ENCODE measurements at places on chromosomes 12 and 14. TPM values are rescaled to one million over a fixed set of nuclear protein-coding genes. Genes with fewer than 3 reads are reported as not detected.

Gene DTX3
- total RNA-seq = 15.9 TPM

Gene PLA2G1B
- not detected for total RNA-seq

Gene RNASE4
- total RNA-seq = 8.5 TPM

Gene LYZ
- total RNA-seq = not detected

Gene KRT6C
- not detected for total RNA-seq

Gene CBLN3
- 3.4 TPM for total RNA-seq

Gene TMEM52B
- not detected for total RNA-seq

Gene RNASE1
- total RNA-seq = 0.51 TPM

Gene KRT1
- not detected for total RNA-seq

Gene LLPH
- total RNA-seq = 11.2 TPM

Gene LBHD2
- not detected for total RNA-seq

Gene PRH2
- total RNA-seq = not detected

Gene ACOT2
- total RNA-seq = 39.0 TPM

Gene SERPINA12
- total RNA-seq = not detected

Gene PPP4R4
- not detected for total RNA-seq

Gene TMEM132C
- not detected for total RNA-seq

Gene ARHGEF40
- 2.7 TPM for total RNA-seq

Gene NOVA1
- total RNA-seq = 3.1 TPM

Gene SCAF11
- total RNA-seq = 92.0 TPM

Gene GUCY2C
- total RNA-seq = not detected

Gene SPRING1
- total RNA-seq = 33.4 TPM

Gene KSR2
- total RNA-seq = 2.8 TPM

Gene FOXM1
- total RNA-seq = 88.6 TPM

Gene KRT6A
- total RNA-seq = 61.2 TPM

Gene EIF2S3B
- total RNA-seq = 0.63 TPM

Gene ADSS1
- total RNA-seq = 7.9 TPM

Gene LRRC10
- not detected for total RNA-seq

Gene RNF212B
- not detected for total RNA-seq

Gene DAO
- total RNA-seq = not detected

Gene P2RX2
- total RNA-seq = not detected

Gene COA8
- total RNA-seq = 62.3 TPM

Gene SLC25A21
- total RNA-seq = 0.87 TPM

Gene TPH2
- total RNA-seq = not detected

Gene INHBE
- total RNA-seq = not detected

Gene LRP1-AS
- not detected for total RNA-seq

Gene PZP
- not detected for total RNA-seq

Gene SIX1
- total RNA-seq = 18.2 TPM

Gene BATF
- not detected for total RNA-seq

Gene CIROP
- not detected for total RNA-seq

Gene RBP5
- not detected for total RNA-seq

Gene LRTM2
- total RNA-seq = not detected

Gene ISM2
- total RNA-seq = not detected

Gene RILPL1
- total RNA-seq = 14.7 TPM

Gene CLEC6A
- total RNA-seq = not detected

Gene KCNH3
- total RNA-seq = 0.12 TPM
